Stimulated activated CD4-positive, alpha-beta T cell treated with anti-CD3 and anti-CD28 coated beads, Interleukin-4, amount 100 ng/mL, for 48 hours (primary cell): ENCODE measurements at places on chromosomes 1 and 21.
A peak's percentile ranks its signal among the peaks of the same experiment; 100 is the strongest.

- DNase-seq: no peak
Measured at GRCh38 chr1:216014086-216014485, 409.2 kb downstream of the USH2A start.

DNA sequence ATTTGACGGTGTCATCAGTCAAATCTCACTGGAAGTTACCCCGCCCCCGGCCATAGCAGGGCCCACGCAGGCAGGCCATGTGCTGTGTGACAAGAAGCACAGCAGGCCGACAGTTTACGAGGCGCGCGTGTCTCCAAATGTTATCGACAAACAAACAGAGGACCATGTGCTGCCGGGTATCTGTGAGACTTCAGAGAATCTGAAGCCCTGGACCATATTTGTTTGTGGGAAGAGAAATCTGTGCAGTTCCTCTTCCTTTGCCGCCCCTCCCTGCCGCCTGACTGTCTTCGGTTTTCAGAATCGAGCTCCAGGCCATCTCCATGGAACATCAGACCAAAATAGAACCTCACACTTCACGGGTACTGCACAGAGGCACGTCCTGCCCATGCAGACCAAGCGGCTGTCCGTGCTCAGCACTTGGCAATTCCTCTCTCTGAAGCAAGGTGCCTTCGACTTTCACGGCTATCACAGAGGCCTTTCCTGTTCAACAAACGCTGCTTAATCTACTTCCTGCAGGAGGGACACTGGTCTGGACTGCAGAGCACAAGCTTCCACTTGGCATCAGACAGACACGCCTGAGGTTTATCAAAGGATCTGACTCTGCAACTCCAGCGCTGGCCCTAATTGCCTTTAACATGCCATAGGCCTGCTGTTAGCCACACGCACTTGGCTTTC, 135.7 kb upstream of the KRTAP19-8 start:
- peak; percentile 51 for DNase-seq

DNA sequence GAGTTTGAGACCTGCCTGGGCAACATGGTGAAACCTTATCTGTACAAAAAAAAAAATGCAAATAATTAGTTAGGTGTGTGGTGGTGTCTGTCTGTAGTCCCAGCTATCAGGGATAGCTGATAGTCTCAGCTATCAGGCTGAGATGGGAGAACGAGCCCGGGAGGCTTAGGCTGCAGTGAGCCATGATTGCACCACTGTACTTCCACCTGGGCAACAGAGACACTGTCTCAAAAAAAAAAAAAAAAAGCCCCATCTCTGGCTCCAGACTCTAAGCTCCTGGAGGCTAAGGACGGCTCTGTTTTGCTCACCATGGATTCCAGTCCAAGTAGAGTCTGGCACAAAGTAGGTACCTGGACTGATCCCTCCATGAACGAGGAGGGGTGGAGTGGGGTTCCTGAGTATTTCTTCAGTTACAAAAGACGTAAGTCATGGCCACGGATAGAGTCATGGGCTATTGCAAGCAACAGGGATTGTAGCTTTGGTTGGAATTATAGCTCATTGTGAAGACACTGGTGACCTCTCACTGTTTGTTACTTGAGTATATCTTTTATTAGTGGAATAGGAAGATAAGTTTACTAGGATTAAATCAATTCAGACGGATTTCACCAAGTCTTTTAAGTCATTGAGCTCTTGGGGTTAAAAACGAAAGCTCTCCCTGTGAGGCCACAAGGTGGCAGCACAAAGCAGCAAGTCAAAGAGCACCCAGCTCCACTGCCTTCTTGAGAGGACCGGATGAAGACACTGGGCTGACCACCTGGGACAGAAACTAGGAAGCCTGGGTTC, 35.6 kb upstream of the TMEM61 start:
- DNase-seq: peak; percentile 41

- no peak for DNase-seq
Measured at GRCh38 chr1:5342830-5343229, 649.4 kb downstream of the NPHP4 start.

- no peak for DNase-seq
Measured at GRCh38 chr1:74530892-74531291, 18.5 kb upstream of the LRRC53 start.

DNA sequence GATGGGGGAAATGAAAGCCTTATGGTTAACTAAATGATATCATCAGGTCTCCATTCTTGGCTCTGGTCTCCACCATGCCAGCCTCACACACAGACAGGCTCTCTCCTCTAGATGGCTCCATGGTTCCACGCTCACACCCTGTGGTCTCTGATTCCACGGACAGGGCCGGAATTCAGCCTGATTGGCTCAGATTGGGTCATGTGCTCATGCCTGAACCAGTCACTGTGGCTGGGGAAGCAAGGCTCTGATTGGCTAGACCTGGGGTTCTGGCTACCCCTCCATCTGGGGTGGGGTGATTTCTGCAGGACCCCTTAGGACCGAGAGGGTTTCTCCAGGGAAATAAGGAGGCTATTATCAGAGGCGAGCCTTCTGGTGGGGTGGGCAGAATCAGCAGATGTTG, 277.0 kb downstream of the PTPRU start:
- no peak for DNase-seq

GRCh38 chr21:42607525-42608102, 45.8 kb upstream of the PDE9A start:
- DNase-seq: no peak

DNA sequence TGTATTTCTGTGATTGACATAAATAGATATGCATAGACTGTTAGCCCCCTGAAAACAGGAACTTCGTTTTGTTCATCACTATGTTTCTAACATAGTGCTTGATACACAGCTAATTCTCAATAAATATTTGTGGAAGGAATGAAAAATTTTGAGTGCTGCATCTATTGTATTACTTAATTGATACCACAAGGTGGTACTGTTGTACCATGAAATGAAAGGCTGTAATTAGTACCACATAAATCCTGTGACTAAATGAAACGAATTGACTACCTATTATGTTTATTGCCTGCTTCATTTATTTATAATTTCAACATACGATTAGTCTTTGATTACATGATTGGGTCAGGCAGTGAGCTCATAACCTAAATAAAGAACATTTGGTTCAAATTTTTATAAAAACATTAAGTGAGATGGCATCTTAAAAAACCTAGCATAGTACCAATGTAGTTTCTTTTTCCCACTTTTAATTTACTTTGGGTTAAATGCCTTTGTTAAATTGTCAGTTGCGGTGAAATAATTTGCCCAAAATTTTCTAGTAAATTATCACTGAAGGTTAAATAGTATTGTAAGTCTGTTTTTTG, 15.0 kb upstream of the TGFB2 start:
- no peak for DNase-seq

- DNase-seq: no peak
Measured at GRCh38 chr21:42997053-42997452, 22.7 kb downstream of the PKNOX1 start.

GRCh38 chr1:46605232-46605631, 1.2 kb upstream of the MKNK1 start:
- no peak for DNase-seq

DNA sequence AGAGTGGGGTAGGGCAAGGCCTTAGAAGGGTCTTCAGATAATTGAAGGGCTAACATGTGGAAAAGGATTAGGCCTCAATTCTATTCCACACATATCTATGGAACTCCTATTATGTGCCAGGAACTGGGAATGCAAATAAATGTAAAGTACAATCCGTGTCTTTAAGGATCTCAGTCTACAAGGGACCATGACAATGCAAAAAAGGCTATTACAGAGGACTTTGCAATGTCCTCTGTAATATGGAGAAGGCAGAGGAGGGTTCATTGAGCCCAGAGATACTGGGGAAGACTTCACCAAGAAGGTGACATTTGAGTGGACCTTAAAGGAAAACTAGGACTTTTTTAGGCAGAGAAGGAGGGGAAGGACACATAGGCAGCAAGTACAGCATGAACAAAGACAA, 4.5 kb upstream of the SCMH1 start:
- no peak for DNase-seq

GRCh38 chr21:33023574-33024200, 2.0 kb upstream of the OLIG2 start:
- DNase-seq: no peak

DNA sequence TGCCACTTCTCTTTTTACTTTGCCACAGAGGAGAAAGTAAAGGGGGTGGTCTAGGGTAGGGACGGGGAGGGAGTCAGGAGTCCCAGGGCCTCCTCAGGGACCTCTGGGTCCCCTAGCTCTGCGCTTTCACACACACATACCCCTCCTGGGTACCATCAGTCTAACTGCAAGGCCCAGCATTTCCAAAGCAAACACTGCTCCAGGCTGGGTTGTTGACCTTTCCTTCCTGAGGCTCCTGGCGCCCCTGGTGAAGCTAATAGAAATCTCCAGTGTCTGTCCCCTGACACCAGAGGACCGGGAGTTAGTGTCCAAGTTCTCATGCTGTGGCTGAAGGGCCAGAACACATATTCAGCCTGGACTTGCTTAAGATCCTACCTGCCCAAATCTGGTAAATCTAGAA, 3.9 kb downstream of the TMEM63A start:
- DNase-seq: no peak

DNA sequence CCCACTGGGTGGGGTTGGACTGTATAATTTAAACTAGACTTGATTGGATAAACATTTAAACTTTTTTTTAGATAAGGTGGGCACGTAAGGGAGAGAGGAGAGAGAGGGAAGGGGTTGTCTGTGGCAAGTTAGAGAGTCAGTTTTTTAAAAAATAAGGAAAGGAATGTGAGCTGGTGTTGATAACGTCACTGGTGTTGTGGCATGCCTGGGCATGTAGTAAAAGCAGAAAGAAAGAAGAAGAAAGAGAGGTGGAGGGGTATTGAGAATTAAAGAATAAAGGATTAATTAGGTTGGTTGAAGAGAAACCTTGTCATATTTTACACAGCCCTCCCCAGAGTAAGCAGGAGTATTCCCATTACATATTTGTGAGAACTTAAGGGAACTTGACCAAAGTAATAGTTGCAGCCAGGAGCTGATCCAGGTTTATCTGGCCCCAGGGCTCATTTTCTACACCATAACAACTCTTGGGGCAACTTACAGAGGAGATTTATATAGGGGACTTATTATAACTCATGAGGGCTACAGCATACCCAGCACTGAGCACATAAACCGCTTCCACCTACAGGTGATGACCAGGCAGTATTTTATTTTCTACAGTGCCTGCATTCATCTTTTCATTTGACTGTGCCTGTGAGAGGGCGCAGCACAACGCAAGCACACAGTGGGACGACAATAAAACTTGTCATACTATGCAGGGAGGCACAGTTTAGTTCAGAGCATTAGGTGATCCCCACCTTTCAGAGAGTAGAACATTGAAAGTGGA, 70.2 kb downstream of the CCDC30 start:
- no peak for DNase-seq

DNA sequence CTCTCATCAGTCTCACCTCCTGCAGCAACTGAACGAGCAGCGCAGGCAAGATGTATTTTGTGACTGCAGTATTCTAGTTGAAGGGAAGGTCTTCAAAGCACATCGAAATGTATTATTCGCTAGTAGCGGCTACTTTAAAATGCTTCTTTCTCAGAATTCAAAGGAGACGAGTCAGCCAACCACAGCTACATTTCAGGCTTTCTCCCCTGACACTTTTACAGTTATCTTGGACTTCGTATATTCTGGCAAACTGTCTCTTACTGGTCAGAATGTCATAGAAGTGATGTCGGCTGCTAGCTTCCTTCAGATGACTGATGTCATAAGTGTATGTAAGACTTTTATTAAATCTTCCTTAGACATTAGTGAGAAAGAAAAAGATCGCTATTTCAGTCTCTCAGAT, 53.7 kb downstream of the ZBTB8A start:
- no peak for DNase-seq

DNA sequence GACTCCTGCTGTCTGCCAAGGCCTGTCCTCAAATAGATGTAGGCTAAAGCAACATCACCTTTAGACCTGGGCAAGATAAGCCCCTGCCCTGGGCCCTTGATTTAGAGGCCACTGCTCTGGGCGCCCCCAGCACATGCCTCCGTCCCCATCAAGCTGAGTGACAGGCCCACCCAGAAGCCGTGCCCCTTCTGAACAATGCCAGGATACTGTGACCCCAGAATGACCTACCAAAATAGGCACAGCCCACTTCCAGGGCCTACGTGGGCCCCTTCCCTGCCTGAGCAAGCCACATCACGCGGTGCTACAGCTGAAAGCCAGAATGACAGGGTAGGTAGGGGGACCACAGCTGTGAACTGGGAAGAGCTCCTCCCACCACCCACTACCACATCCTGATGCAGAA, 24.7 kb upstream of the BECN2 start:
- no peak for DNase-seq

GRCh38 chr1:232966663-232967062, 16.3 kb downstream of the NTPCR start:
- no peak for DNase-seq
